ENCODE measurements at places on chromosomes 11 and 22.

DNA sequence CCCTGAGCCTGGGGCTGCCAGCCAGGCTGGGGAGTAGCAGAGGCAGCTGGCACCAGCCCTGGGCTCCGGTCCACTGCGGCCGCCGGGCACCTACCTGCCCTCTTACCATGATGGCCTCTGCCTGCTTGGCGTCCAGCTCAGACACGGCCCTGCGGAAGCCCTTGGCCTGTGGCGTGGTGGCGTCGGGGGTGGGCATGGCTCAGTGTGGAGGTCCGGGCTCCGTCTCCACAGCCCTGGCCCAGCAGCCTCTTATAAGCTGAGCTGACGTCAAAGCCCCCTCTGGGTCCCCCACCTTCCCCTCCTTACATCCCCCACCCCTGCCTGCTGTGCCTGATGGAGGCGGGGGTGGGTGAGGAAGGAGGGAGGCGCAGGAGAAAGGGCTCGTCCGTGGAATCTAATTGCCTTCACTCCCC is at the start of gene TH:
TH (minus strand) TSS at position 225 of the 413 bp plus-strand sequence; CDS start at position 196, 29 bp downstream.
- no peak for DNase-seq

DNA sequence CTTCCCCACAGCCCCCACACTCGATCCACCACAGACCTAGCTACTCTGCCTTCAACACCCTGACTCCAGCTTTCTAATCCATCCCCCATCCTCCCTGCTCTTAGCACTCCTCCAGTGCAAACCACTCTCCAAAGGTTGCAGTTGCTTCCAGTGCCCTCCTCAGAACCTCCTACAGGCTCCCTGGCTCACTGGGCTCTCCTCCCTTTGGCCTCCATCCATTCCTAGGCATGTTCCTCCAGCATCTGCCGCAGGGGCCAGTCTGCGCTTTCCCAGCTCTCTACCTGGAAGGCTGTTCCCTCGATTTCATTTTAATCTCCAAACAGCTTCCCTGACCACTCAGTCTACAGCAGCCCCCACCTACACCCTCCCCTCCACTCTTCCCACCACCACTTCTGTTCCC is 133.8 kb downstream of the SPATA19 start:
- no peak for DNase-seq

- no peak for DNase-seq
Observed at GRCh38 chr11:77054084-77054483, 12.7 kb upstream of the CAPN5 start.

DNA sequence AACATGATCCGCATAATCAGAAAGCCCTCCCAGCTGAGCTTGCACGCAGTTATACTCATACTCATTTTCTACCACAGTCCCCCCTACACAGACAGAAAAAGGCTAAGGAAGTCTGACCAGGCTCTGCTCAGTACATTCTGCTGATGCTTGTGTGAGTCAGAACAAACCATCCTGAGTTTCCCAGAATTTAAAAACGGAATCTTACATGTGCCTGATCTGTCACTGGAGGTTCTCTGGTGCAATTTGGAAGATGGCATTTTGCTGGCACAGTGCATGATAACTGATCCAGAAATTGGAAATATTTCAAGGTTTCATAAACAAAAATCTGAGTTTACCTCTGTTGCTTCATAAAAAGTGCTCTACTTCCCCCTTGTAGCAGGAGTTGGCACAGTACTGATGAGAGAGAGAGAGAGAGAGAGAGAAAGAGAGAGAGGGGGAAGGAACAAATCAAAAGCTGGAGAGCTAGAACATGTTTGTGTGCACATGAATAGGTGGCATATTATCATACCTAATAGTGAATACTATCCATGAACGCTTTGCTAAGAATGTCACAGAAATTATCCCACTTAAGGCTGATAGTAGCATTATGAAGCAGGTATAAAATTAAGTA is 1085.3 kb downstream of the DLG2 start:
- no peak for DNase-seq

- no peak for DNase-seq
Observed at GRCh38 chr11:64742889-64743590, 902 bp downstream of the RASGRP2 start.

GRCh38 chr11:73585834-73586575 is 11.9 kb downstream of the FAM168A start:
- DNase-seq = no peak

GRCh38 chr22:36653316-36653715 is 50.2 kb downstream of the CACNG2 start:
- DNase-seq = no peak

Measured in forelimb muscle (tissue), 1 donor.